Fibroblast of lung (primary cell): ENCODE measurements at places on chromosomes 1 and 21. TPM values are rescaled to one million over a fixed set of nuclear protein-coding genes. Genes with fewer than 3 reads are reported as not detected.
A peak's percentile ranks its signal among the peaks of the same experiment; 100 is the strongest.

DNA sequence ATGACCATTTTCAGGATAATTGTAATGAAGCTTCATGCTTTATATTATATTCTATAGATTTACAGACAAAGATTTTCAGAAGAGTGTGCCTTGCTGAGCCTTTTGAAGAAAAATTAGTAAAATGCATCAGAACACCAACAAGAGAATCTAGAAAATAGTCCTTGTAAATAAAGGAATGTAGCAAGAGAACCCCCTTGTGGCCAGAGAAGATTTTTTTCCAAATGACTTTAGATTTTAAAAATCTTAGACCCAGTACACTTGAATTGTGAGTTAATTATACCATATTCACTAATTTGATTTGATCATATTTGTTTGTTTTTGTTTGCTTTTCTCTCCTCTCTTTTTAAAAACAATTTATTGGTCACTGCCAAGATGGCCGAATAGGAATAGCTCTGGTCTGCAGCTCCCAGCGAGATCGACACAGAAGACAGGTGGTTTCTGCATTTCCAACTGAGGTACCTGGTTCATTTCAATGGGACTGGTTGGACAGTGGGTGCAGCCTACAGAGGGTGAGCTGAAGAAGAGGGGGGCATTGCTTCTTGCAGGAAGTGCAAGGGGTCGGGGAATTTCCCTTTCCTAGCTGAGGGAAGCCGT, 12.8 kb upstream of the IFI44L start:
- no peak overlapping the region for H3K4me3 ChIP-seq
- DNase-seq: peak; percentile 72
- H3K27me3 ChIP-seq: no peaks in the 10 kb centered on the region
- no peak overlapping the region for H3K27ac ChIP-seq

DNA sequence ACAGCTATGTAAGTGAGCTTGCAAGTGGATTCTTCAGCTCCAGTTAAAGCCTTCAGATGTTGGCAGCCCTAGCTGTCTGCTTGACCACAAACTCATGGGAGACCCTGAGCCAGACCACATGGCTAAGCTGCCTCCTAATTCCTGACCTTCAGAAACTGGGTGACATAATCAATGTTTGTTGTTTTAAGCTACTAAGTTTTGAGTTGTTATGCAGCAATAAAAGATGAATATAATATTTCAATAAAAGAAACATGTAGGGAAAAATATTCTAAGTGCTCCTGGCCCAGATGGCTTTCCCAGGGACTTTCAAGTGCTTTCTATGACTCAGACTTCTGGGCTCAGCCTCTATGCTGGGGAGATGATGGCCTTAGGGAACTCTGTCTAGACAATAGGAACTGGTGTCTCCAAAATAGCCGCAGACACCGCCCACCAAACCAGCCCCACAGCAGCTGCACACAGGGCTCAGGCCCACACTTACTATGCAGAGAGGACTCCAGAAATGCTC, 20.3 kb upstream of the AZIN2 start:
- H3K27ac ChIP-seq: no peak overlapping the region
- no peak overlapping the region for H3K4me3 ChIP-seq
- H3K27me3 ChIP-seq: peaks cover 2% of the 10 kb centered on the region
- peak; percentile 99 for DNase-seq
- no peaks in the 10 kb centered on the region for H3K36me3 ChIP-seq

Gene VSIG8
- under 0.01 TPM in 2 replicates for total RNA-seq

GRCh38 chr1:11281518-11282331, 8.7 kb downstream of the UBIAD1 start:
- peak overlapping the region; percentile 50 for H3K27ac ChIP-seq
- H3K4me1 ChIP-seq: peaks cover 4% of the 10 kb centered on the region
- no peak overlapping the region for H3K4me3 ChIP-seq
- no peaks in the 10 kb centered on the region for H3K27me3 ChIP-seq

GRCh38 chr1:201603613-201604232, 64.8 kb downstream of the NAV1 start:
- no peak overlapping the region for H3K4me3 ChIP-seq
- no peak for DNase-seq
- H3K36me3 ChIP-seq: no peaks in the 10 kb centered on the region
- no peaks in the 10 kb centered on the region for H3K27me3 ChIP-seq
- H3K27ac ChIP-seq: peak overlapping the region; percentile 25

DNA sequence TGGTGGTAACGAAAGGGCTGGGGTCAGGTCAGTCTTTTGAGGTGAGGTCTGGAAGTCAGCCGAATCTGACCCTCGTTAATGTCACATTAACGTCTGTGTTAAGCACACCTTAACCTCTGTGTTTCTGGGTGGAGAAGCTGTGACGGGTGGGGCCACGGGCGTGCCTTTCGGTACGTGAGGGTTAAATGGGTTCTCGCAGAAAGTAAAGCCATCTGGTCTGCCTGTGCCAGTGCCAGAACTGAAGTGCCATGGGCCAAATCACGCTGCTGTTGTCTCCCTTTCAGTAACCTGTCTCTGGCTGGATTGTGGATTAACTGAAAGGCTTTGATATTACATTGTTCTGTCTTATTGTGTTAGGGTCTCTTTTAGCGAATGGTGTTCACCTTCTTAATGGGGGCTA, 14.4 kb downstream of the URB2 start:
- no peaks in the 10 kb centered on the region for H3K27me3 ChIP-seq
- H3K4me3 ChIP-seq: no peak overlapping the region
- no peak for DNase-seq
- H3K27ac ChIP-seq: no peak overlapping the region

- no peak overlapping the region for H3K4me3 ChIP-seq
- no peaks in the 10 kb centered on the region for H3K4me1 ChIP-seq
- H3K36me3 ChIP-seq: no peaks in the 10 kb centered on the region
- DNase-seq: peak; percentile 77
- H3K27me3 ChIP-seq: no peaks in the 10 kb centered on the region
Observed at GRCh38 chr1:229694053-229694693, 68.1 kb downstream of the URB2 start.

DNA sequence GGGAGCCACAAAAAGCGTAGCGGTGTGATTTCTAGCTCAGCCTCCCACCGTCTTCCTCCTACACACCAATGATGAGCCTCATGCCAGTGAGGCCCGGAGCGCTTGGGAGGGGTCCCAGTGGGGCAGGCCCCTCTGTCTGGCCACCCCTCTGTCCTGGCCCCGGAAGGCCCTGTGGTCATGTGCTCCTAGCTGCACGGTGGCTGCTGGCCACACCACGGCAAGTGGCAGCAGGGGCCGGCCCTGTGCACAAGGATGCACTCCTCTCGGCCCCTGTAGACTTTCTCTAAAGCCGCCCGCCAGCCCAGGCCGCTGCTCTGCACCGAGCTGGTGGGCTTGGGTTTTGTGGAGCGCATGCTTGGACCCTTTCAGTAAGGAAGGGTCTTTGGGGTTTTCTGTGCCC, 53.6 kb downstream of the KCNAB2 start:
- no peaks in the 10 kb centered on the region for H3K4me1 ChIP-seq
- no peaks in the 10 kb centered on the region for H3K36me3 ChIP-seq
- no peak for DNase-seq
- H3K4me3 ChIP-seq: no peak overlapping the region
- no peaks in the 10 kb centered on the region for H3K27me3 ChIP-seq

Gene RIMKLA
- total RNA-seq: under 0.01 TPM in 2 replicates

DNA sequence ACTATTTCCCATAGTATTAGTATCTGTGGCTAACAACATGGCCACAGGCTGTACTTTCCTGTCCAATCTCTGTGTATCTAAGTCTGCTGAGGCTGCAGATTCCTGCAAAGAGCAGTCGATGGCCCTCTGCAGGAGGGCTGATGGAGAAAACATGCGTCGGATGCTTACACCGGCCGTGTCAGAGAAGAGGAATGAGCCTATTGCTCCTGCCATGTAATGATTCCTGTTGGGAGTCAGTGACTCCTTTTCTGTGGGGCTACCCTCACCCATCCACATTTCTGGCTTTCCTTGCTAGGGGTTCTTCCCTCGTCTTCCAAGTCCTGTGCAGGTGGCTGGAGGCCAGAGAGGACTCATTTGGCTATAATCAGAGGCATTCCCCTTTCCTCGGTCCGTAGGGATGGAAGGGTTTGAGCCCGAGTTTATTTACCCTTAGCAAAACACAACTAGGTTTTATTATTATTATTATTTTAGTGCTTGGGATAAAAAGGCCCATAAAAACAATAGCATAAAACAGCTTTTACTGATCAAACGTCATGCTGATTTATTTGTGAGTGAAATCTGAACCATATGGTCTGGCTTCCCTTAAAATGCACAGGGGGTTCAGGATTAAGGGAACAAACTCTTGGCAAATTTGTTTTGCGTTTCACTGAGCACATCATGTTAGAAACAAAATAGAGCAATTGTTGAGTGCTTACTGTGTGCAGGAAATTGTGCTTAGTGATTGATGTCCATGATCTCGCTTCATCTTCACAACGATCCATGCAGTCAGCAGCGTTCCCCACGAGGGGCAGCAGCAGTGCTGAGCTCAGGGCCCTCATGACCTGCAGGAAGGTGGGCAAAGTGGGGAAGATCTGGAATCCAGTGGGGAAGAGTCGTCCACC, 70.8 kb downstream of the KIF26B start:
- no peak overlapping the region for H3K27ac ChIP-seq
- peak; percentile 9 for DNase-seq
- no peak overlapping the region for H3K4me3 ChIP-seq
- H3K36me3 ChIP-seq: no peaks in the 10 kb centered on the region

DNA sequence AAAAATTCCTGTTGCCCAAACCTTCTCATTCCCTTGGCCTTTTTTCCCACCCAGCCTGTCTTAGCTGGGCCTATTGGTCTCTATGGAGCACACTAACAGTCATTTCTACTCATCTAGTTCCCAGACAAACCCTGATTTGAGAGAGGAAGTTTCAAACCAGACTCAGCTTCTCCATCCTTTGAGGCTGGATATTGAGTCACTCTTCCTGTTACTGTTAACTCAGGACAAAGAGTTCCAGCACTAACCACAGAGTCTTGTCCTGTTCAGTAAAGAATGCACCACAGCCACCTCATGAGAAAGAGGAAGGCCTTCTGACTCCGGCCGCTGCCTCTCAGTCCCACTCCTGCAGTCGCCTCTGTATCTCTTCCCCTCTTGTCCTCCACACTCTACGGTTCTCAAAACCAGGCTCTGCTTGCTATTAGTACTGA, 137.8 kb downstream of the PTPRC start:
- H3K4me1 ChIP-seq: peaks cover 2% of the 10 kb centered on the region
- no peak overlapping the region for H3K27ac ChIP-seq
- H3K36me3 ChIP-seq: no peaks in the 10 kb centered on the region
- H3K4me3 ChIP-seq: no peak overlapping the region
- H3K27me3 ChIP-seq: no peaks in the 10 kb centered on the region
- DNase-seq: peak; percentile 89

DNA sequence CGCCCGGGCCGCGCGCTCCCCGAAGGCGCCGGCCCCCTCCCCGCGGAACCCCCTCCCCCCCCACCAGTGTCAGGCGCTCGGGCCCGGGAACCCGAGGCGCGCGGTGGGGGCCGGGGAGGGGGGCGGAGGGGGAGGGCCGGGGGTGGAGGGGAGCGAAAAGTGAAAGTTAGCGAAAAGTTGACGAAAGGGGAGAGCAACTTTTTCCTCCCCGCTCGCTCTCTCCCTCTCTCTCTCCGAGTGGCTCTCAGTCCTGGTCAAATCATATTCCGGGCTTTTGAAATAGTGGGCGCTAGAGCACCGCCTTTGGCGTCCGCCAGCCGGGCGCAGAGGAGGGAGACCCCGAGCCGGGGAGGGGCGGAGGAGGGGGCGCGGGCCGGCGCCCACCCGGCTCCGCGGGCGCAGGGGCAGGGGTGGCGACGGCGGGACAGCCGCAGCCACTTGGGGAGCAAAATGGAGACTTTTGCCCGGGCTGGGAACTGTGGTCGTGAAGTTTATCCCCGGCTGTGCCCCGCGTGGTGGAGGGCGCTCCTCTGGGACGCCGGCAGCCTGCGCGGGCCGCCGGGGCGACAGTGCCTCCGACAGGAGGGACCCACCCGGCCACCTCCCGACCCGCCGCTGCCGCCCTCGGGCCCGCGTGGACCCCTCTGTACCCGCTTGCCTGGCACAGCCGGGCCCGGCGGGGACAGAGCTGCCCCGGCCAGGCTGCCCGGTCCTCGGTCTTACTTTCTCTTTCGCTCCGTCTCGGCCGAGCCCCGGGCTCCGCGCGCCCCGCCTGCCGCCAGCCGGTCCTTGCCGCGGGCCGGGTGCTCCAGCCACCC, 697 bp downstream of the PRDM16 start:
- peak; percentile 75 for DNase-seq
- peaks cover 17% of the 10 kb centered on the region for H3K27me3 ChIP-seq
- no peaks in the 10 kb centered on the region for H3K36me3 ChIP-seq
- H3K4me3 ChIP-seq: peak overlapping the region; percentile 32

Gene SPATA45
- total RNA-seq: 0.51 and 0.83 TPM in 2 replicates

Gene LMOD1
- 20.5 and 36.3 TPM in 2 replicates for total RNA-seq

GRCh38 chr1:155776414-155776813, 80.6 kb downstream of the GON4L start:
- no peak overlapping the region for H3K4me3 ChIP-seq
- H3K27me3 ChIP-seq: no peaks in the 10 kb centered on the region
- no peak overlapping the region for H3K27ac ChIP-seq
- peaks cover under 1% of the 10 kb centered on the region for H3K36me3 ChIP-seq

Gene ZMYND12
- total RNA-seq: 1.3 and 3.5 TPM in 2 replicates

GRCh38 chr1:111140680-111140967, 601 bp downstream of the CEPT1 start:
- peaks cover 5% of the 10 kb centered on the region for H3K36me3 ChIP-seq
- H3K4me1 ChIP-seq: no peaks in the 10 kb centered on the region
- no peaks in the 10 kb centered on the region for H3K27me3 ChIP-seq
- peak overlapping the region; percentile 97 for H3K4me3 ChIP-seq
- peak overlapping the region; percentile 79 for H3K27ac ChIP-seq
- peak; percentile 73 for DNase-seq

Gene LENEP
- 0.26 TPM in 1 of 2 replicates, not detected in the other for total RNA-seq

DNA sequence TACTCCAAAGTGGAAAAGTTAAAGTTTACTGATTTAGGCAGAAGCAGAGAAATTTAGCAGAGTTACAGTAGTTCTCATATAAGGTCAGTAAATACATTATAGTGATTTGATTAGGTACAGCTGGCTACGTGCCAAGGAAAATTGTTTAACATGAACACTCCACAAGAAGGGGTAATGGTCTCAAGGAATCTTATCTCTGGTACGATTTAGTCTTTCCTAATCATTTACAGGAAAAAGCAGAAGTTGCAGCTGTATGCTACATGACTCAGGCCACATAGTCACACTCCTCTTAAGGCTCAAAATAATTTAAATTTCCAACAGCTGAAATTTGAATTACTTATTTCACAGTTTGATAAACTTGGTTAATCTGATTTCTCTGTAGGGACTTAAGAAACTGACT, 36.9 kb upstream of the OR2B11 start:
- H3K27ac ChIP-seq: no peak overlapping the region
- no peak overlapping the region for H3K4me3 ChIP-seq
- no peaks in the 10 kb centered on the region for H3K27me3 ChIP-seq
- DNase-seq: no peak

- H3K4me1 ChIP-seq: no peaks in the 10 kb centered on the region
- no peak for DNase-seq
Observed at GRCh38 chr1:85240643-85241042, 18.8 kb downstream of the C1orf52 start.

DNA sequence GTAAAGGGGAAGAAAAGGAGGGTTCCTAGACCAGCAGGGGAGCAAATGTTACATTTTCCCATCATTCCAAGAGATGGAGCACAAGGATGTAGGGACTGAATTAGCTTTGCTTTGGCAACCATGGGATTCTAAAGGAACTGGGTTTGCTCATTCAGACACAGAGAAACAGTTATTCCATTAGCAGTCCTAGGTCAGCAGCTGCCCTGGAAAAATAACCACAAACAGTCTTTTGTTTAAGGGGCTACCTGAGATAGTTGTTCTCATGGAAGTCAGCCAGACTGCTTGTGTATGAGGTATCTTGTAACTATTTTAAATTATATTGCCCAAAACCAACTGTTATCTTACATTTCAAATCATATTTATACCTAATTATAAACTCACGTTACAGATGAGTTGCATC, 58.4 kb upstream of the VCAM1 start:
- H3K36me3 ChIP-seq: no peaks in the 10 kb centered on the region
- H3K27me3 ChIP-seq: no peaks in the 10 kb centered on the region
- H3K27ac ChIP-seq: no peak overlapping the region
- no peak for DNase-seq
- H3K4me3 ChIP-seq: no peak overlapping the region
- H3K4me1 ChIP-seq: no peaks in the 10 kb centered on the region

Gene HENMT1
- total RNA-seq: 3.0 and 4.1 TPM in 2 replicates
